ENCODE measurements at places on chromosomes 2 and 18.

- no peak for DNase-seq
Measured at GRCh38 chr18:58538604-58539386, 90.1 kb downstream of the ALPK2 start.

DNA sequence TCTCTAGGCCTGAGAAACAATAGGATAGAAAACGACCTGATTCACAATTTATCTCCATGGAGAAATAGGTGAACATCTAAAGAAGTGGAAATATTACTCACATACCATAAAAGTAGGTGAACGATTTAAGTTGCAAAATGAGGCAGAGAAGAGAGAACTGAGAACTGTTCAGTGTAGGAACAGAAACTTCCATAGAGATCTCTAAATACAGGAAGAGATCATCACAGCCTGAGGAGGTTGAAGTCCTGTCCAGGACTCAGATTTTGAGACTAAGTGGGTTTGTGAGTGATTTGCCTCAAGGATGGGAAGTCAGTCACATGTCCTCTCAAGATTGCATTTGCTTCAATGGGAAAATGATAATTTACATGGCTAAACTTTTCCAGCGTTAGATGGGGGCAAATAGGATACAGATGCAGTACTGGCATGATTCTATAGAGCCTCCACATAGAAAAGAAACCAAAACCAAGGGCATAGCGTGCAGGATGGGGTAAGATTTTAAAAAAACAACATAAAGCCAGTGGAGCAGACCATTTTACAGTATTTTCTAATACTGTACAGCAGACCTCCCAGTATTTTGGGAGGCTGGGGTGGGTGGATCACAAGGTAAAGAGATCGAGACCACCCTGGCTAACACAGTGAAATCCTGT, 68.8 kb downstream of the MEP1B start:
- DNase-seq, result no peak

- DNase-seq, result no peak
Measured at GRCh38 chr2:123513351-123513750, 511.7 kb upstream of the CNTNAP5 start.

DNA sequence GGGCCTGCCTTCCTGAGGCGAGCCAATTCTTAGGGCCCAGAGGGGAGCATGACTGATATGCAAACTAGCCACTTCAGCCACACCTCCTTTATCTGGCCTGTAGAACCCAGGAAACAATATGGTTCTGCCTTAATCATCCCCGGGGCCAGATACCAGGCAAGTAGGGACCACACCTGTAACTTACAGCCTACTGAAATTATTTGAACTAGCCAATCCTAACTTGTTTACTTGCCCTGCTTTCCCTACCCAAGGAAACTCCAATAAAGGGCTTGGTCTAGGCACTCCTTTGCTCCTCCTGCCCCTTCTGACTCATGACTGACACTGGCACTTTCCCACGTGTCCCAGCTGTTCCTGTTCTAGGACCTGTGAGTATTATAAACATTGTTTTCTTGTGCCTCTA, 57.6 kb downstream of the MYOM1 start:
- no peak for DNase-seq

DNA sequence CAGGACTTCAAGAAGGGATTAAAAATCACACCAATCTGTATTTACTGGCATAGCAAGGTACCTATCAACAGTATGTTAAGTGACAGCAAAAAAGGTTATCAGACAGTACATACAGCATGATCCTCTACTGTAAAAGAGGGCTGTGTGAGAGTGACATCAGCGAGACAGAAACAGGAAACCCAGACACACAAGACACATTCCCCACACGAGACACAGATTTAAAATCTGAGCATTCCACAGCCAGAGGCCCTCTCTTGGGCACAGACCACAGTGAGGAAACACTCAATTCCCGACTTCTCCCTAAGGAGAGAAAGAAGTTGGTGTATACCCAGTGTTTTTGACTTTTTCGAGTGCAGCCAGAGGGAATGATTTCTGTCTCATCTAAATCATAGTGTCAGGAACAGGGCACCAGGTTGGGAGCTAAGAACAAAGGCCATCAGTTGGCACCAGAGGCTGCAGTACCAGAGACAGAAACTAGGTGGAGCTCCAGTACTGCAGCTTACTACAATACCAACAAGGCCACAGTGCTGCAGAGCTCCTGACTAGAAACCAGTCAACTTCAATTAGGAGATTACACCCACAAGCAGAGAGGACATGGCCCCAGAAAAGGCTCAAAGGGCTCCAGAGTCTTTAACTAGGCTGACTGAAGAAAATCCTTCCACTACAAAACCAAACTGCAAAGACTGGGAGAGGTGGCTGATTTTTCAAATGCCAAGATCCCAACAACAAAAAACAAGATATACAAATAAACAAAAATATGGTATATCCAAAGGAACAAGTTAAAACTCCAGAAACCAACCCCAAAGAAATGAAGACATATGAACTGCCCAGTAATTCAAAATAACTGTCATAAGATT, 41.0 kb downstream of the UNC50 start:
- DNase-seq, result peak; percentile 57

DNA sequence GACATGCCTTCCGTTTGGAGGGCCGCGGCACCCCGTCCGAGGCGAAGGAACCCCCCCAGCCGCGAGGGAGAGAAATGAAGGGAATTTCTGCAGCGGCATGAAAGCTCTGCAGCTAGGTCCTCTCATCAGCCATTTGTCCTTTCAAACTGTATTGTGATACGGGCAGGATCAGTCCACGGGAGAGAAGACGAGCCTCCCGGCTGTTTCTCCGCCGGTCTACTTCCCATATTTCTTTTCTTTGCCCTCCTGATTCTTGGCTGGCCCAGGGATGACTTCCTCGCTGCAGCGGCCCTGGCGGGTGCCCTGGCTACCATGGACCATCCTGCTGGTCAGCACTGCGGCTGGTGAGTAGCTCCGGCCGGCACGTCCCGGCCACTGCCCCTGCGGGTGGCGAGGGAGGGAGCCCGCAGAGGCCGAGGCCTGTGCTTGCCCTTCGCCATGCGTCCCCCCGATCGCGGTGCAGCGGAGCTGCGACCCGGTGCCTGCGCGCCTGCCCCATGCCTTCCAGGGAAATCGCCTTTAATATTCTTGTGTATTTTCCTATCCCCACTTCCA, 1.2 kb downstream of the BMPR2 start:
- DNase-seq, result no peak

DNA sequence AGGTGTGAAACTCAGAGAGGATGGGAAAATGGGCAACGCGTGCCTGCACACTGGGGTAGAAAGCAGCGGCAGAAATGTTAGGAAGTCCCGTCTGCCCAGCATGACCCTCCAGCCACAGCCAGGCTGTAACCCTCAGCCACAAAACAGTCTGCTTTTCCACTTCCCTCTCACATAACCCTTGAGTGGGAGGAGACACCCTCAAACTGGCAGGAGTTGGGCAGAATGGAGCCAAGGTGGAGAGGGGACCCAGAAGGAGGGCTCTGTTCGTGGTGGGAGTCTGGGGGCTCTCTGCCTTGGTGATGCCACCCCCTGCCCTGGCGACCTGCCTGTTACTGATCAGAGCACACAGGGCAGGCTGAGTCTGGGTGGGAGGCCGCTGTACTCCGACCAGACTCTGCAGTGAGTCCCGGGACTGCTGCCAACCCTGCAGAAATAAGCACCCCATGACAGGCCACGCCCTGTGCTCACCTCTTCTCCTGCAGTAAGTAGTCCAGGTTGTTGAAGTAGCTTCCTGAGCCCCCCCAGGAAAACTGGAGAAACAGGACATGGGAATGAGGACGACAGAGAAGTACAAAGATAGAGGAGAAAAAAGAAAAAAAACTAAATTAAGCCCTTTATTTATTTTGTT, 16.0 kb downstream of the FAM178B start:
- DNase-seq, result no peak

- peak; percentile 3 for DNase-seq
Measured at GRCh38 chr2:56132138-56132537, 51.7 kb upstream of the CCDC85A start.

DNA sequence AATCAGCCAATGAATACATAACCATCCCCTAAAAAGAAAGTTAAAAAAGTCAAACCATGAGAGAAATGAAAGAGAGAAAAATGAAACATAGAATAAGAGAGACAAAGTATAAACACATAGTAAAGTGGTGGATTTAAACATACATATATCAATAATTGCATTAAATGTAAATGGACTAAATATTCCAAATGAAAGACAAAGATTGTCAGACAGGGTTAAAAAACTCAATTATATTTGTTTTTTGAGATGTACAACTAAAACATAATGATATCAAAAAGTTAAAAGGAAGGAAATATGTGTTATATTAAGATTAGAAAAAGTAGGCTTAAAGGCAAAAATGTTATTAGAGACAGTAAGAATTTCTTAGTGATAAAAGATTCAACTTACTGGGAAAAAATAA, 83.8 kb upstream of the CELF4 start:
- DNase-seq, result no peak

- no peak for DNase-seq
Measured at GRCh38 chr2:219571311-219572236, at the start of gene OBSL1. OBSL1 (minus strand) TSS chr2:219571539; CDS start chr2:219571232, 307 bp downstream.

- DNase-seq, result no peak
Measured at GRCh38 chr2:133265432-133265949, 302.8 kb downstream of the NCKAP5 start.

DNA sequence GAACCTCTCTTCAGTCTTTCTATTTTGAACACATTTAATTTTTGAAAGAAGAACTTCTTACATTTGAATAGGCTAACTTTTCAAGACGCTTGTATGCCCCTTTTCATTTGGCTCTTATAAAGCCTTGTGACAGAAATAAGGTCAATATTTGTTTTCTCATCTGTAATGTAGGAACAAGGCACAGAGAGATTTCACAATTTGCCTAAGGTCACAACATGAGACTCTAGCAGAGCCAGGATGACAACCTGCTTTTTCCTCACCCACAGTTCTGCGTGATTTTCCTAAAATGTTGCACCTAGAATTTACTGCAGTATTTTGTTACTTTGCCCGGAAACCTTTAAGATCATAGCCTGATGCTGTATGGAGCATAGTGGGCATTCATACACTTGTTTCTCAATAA, 67.4 kb downstream of the TXNL1 start:
- DNase-seq, result no peak

DNA sequence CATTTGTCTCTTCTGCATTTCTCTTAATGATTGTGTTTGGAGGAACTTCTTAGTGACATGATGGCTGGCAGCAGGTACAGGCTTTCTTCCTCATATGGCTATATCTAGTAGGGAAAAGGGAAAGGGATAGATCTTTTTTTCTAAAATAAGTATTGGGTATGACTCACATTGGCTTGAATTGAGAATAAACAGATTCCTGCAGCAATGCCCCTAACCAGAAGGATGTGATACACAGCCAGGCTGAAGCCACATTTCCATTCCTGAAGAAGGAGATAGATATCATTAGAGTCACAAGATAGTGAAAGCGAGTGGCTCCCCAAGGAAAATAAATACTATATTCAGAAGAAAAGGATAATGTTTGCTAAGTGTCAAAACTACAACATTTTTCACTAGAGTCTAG, 61.1 kb downstream of the VWC2L start:
- DNase-seq, result no peak

- no peak for DNase-seq
Measured at GRCh38 chr2:38692636-38693318, 26.9 kb downstream of the GALM start.

DNA sequence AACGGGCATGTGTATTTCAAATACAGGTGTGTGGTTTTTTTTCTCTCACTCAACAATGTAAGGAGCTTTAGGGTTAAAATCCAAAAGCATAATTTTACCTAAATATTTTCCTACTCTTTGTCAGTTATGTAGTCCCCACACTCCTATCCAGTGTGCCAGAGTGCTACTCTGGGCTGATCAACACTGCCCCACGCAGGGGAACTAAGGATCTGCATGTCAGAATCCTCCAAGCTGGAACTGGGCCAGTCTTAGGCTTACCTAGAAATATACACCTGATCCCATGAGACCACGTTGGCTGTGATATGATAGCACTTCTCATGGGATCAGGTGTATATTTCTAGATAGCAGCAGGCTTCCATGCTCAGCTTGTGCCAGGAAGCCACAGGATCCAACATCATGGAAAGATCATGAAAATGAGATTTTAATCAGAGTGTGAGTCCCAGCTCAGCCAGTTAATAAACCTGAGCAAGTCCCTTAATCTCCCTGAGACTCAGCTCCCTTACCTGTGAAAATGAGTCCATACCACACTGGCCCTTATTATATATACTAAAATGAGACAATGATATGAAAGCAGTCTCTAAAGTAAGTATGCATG, 29.7 kb downstream of the CCDC141 start:
- DNase-seq, result peak; percentile 48

GRCh38 chr18:55124078-55124763, 165.0 kb upstream of the CCDC68 start:
- no peak for DNase-seq

DNA sequence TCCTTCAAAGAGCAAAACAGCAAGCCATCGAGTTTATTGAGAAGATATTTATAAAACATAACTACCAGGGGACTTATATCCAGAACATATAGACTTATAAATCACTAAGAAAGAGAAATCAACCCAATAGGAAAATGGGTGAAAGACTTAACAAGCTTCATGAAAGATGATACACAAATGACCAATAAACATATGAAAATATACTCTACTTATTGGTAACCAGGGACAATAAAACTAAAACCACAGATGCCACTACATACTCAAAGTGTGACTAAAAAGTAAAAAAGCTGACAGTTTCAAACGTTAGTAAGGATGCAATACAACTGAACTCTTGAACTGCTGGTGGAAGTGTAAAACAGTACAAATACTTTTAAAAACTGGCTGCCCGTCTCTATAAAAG, 154.3 kb downstream of the TMEM163 start:
- DNase-seq, result no peak

DNA sequence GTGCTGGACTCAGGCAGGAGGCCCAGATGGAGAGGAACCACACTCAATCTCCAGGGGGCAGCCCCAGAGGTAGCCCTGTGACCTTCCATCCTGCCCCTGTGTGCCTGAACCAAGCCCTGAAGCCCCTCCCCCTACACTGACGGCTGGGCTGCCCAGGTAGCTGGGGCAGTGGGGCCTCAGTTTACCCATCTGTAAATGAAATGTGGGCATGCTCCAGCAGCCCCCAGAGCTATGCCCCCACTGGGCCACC, 15.8 kb downstream of the CROCC2 start:
- no peak for DNase-seq

DNA sequence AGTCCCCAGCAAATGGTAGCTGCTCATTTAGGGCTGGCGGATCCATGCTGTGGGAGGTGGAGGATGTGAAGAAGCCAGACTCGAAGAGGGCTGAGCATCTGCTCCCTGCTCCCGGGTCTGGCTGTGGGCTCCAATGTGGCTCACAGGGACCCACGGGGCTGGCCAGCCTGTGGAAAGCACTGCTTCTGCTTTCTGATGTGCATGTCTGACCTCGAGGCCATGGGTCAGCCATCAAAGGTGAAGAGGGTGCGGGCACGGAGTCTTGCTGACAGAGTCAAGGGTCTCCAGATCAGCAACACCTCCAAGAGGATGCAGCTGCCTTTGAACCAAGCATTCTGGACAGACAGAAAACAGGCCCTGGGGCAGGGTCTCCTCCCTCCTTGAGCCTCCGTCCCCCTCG, 178.2 kb downstream of the INHBB start:
- DNase-seq, result no peak

- DNase-seq, result no peak
Measured at GRCh38 chr2:174617718-174618117, 20.1 kb upstream of the WIPF1 start.
